ENCODE measurements at places on chromosomes 7 and 10.

DNA sequence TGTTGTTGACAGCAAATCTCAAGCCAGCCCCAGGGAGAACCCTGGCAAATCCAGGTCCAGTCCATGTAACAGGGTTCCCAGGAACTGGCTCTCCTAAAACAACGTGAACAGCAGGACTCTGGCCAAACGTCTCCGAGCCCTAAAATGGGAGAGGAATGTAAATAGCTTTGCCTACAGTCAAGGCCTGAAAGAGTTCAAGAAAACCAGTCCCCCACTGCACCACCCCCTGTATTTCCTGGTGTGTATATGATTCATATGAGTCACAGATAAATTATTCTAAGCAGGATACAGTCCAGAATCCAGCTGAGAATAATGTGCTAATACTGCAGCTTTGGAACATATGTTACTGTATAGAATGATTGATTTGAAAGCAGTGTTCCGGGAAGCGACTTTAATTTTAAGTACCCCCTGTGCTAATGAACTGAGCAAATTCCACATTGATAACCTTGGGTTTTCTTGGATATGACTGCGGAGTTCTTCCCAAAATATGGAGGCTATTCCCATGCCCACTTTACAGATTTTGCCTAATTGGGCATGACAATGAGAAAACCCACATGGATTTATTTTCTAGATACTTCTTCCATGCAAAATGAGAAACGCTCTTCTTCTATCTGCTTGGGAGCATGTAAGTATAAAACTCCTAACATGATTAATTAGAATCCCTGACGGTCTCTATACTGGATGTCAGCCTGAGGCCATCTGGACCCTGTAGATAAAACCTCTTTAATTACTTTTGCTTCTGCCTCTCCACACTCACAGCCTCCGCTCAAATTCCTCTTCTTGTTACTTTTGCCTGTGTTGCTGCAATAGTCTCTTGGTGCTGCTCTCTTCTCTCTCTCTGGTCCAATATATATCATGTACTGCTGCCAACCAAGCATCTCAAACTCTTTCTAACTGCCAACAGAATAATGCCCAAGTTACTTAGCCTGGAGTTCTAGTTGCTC lies 50.2 kb downstream of the LAMB4 start:
- DNase-seq, result no peak

GRCh38 chr10:47058032-47058702 lies 146.9 kb downstream of the PTPN20 start:
- no peak for DNase-seq

- no peak for DNase-seq
These were observed 111.8 kb downstream of the HPSE2 start for GRCh38 chr10:99123851-99124250.

GRCh38 chr10:31353574-31353973 lies 34.6 kb downstream of the ZEB1 start:
- no peak for DNase-seq

GRCh38 chr7:8391353-8392062 lies 41.9 kb upstream of the NXPH1 start:
- no peak for DNase-seq

DNA sequence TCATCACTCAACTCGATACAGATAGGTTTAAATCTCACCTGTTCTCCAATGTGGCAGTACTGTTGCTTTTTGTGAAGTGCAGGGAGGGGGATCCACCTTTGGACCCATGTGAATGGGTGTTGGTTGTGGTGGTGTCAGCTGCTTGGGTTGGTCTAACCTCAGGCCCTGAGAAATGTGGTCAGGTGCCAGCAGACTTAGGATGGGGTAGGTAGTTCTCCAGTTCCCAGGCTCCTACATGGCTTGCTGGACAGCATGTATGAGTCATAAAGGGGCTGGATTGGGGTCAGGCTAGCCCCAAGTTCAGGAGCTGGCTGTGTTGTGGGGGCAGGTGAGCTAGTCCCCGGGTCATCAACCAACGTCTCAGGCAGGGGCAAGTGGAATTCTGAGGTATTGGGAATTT lies 472.6 kb upstream of the CNTNAP2 start:
- DNase-seq, result no peak

All from GM19239 (cell line).